ENCODE measurements at places on chromosomes 6 and 20.

DNA sequence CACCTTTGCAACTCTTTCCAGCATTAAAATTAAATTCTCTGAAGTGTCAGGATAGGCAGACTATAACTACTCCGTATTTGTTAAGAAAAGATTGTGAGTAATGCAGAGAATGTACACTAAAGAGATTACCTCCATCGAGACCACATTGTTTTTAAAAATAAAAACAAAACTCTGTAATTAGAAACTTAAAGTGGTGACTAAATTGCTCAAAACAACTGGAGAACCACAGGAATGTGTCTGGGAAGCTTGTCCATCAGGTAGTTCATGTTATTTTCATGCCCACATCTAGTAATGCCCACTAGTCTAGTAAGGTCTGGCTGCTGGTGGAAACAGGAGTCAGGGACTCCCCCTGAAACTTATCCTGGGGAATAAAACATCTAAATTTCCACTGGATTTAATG lies 103.0 kb upstream of the FOXQ1 start:
- no peak for DNase-seq

DNA sequence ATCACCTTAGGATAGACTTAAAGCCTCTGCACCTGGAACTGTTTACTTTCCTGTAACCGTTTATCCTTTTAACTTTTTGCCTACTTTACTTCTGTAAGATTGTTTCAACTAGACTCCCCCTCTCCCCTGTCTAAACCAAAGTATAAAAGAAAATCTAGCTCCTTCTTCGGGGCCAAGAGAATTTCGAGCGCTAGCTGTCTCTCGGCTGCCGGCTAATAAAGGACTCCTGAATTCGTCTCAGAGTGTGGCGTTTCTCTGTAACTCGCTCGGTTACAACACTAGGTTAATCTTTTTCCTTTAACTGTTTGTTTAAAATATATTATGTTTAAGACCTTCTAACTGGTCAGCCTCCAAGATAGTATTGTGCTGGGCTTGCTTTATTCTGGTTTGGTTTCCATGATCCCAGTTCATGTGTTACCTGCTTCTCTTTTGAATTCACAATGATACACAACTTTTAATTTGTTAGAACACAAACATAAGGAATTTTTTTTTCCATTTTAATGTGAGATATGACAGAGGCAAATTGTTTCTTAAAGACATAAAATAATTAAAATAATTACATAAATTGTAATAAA lies 8.7 kb upstream of the NQO2 start:
- no peak for DNase-seq

DNA sequence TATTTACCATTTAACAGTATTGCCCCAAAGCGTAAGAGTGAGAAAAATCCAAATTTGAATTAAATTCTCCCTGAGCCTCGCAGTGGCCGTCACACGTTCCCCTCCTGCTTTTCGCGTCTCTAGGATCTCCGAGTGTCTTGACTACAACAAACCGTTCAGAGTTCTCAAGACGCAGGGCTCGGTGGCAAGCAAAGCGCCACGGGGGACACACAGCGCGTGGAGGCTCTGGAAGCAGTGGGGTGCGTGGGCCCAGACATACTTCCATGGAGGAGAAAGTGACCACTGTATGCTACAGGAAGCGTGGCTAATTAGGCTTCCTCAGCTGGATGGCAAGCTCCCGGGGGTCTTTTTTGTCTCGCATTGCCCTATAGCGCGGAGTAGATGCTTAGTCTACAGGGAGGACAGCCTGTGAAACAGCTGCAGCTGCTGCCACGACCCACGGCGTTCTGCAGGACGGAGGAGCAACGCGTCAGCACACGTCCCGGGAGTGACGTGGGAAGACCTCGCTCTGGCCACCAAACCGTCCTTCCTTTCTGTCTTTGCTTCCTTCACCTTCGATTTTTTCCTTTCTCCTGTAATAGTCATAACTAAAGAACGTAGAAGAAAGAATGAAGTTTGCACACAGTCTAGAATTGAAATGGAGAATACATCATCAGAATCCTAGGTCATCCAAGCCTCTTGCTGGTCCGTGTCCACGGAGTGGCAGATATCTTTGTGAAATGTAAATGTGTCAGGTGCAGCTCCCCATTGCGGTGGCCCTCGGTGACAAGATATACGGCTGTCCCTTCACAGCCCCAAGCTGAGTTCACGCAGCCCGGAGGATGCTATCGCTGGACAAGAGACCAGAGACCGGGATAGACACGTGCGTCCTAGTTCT lies 104.2 kb upstream of the QKI start:
- DNase-seq, result no peak

GRCh38 chr6:112934433-112935327 lies 587.5 kb downstream of the RFPL4B start:
- no peak for DNase-seq

DNA sequence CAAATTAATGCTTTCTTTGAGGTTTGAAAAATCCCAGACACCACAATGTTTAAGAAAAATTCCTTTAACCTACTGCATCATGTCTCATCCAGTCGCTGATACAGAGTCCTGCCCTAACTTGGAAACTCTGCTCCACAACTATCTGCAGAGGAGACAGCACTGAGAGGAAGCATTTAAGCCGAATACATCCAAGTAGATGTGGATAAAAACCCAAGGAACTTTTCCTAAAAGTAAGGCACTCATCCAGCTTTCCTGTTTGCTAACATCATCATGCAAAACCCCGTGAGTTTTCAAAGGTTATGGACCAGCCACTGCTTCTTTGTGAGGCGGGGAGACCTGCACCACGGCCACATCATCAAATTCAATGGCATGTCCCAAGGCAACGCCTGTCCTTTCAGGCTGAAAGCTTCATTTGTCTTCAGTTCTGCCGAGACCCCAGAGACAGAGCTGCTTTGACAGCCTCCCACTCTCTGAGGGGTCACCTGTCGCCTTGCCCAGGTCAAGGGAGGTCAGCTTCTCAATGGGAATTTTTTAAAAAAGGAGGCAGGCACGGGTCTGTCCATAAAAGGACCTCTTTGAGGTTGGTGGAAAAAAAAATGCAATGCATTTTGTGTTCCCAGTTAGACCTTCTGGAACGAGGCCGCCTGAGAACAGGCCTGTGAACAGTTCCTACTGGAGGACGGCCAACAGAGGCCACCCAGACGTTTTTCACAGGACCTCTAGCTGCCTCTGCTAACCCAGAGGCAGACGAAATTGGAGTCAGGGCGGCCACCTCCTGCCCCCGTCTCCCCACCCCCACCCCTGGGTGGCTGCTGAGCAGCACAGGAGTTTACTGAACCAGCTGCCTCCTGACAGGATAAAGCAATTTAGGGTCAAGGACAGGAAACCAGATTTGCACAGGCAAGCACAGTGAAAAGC lies 142.5 kb upstream of the HDDC2 start:
- DNase-seq, result no peak

DNA sequence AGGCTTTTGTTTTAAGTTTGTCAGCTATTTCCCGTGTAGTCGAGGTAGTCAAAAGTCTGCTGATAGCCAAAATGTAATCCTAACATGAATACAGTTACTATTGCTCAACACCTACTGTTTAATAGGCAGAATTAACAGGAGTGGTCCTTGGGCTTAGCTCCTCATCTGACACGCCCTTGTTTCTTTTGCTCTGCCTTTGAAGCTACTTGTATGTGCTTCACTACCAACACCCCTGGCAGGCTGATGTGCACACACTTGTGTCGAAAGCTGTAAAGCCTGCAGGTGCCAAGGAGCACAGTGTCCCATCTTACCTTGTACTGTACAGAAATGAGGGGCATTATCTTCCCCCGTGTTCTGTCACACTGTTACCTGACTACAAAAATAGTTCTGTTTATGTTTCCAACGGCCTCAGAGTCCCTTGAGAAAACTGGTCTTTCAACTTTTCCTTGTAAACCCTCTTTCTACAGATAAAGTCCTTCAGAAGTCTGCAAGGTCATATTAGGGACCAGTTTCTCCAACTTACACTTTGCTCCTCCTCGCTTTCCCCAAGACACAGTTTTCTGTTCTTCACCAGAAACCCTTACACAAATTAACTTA lies 9.3 kb downstream of the SDHAF4 start:
- no peak for DNase-seq

DNA sequence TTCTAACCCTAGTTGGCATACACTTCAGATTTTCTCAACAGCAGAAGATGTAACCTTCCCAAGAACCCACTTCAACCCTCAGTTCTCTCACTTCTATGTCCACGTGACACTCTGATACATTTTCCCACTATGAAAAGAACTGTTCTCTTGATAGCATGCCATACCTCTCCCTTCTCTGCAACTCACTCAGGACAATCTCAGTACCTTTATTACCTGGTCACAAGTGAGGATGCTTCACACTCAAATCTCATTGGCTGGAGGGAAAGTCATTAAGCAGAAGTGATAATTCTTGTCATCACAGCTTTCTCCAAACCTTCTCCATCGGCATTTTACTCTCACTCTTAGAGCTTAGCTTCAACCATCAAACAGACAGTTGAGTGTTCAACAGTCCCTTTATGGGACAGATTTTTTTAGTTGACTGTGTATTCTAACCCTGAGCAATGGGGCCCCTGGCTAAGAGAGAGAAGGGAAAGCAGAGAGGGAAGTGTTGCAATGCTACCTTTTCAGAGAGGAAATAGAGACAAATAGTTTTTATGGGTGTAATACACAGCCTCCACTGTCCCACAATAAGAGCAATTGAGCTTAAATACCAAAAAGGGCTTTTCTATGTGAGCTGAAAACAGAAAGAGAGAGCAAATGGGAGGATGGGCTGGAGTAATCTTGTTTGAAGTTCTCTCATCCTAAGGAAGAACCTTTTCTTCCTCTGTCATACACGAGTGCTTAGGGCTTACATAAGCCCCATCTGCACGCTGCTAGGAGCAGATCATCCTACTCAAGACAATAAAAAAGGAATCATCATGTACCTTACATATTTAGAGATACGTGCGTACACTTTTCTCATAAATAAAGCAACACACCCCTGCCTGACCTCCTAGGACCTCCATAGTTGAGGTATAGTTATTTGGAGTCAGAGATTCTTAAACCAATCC lies 16.0 kb downstream of the HLA-DPA1 start:
- no peak for DNase-seq

DNA sequence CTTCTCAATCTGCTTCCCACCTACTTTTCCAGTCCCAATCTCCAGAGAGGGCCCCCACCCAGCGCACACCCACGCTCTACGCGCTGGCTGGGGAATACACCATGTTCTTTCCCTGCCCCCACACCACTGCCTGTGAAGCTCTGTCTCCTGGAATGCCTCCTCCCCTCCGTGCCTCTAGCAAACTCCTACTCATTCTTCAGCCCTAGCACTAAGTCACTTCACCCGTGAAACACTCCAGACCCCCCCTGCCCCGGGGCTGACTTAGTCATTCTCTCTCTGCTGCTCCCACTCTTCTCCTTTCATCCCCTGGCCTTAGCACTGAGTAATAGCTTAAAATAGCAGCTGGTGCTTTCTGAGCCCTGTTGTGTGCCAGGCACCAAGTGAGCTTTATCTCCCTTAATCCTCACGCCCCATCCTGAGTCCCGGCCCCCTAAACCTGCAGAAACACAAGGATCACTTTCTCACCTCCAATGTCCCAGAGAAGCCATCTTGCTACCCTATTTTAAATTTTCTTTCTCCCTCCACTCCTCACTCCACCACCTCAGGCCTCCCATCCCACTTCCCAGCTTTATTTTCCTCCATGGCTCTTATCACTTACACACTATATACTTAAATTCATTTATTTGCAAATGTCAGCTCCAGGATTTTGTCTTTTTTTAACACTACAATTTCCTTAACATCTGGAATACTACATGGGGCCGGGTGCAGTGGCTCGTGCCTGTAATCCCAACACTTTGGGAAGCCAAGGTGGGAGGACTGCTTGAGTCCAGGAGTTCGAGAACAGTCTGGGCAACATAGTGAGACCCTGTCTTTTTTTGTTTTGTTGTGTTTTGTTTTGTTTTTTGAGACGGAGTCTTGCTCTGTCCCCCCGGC lies 6.3 kb upstream of the PARD6B start:
- DNase-seq, result peak; percentile 55

- no peak for DNase-seq
These were observed 80.6 kb downstream of the BMP2 start for GRCh38 chr20:6848041-6848440.

DNA sequence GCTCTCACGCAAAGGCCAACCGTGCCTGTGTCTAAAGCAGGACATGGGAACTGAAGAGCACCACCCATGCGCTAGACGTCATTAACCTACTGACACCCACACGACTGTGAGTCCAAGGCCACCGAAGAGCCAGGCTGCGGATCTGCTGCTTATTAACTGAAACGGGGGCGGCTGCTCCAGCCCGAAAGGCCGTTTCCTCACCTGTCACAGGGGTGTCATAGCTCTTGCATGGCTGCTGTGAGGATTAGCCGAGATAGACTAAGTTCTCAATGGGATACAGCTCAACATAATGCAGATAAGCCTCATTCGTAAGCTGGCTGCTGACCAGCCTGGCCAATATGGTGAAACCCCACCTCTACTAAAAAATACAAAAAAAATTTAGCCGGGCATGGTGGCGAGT lies 26.7 kb downstream of the OVOL2 start:
- no peak for DNase-seq

DNA sequence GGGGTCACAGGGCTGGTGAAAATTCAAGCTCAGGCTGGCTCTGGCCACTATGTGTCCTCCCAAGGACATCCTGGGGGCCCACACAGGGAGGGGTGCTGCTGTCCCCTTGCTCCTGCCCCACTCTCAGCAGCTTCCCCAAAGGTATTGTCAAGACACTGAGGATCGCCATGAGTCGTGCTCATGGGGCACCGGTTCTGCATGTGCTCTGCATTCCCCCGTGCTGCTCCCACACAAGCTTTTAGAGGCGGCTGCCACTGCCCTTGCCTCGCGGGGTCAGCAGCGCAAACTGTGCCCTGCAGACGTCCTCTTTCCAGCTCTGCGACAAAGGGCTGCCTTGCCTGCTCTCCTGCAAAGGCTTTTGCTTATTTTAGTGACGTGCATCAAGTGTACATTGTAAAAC lies 179.8 kb downstream of the ERMARD start:
- DNase-seq, result no peak

- DNase-seq, result no peak
These were observed 39.7 kb downstream of the ZC3H12D start for GRCh38 chr6:149445095-149445466.

GRCh38 chr20:43750774-43751166 lies 24.0 kb upstream of the GTSF1L start:
- DNase-seq, result no peak

GRCh38 chr6:65671922-65672321 lies 35.1 kb downstream of the EYS start:
- DNase-seq, result no peak

GRCh38 chr20:44051661-44052000 lies 135.4 kb downstream of the JPH2 start:
- no peak for DNase-seq

DNA sequence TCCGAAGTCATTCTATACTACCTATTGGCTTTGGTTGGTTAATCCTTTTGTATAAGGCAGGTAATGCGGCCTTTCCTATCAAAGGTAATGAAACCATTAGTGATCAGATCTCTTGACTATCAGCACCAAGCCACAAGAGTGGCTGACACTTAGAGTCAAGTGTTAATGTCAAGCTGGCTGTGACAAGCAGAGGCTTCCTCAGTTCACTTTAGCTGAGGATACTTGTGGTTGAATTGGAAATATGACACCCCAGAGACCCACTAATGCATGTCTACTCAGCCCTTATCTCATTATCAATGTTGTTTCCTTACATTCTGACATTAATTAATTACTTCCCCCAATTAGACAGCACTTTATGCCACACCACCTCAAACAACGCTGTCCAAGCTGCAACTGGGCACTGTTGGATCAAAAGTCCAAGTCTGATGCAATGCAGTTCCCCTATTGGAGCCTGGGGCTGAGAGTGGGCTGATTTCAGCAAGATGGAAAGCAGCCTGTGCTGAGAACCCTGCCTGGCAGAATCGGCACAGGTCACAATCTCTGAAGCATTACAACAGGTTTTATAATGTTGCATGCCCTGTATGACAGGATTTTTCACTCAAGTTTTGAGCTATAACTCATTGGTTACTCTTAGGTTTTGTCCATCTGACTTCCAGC lies 273.5 kb downstream of the COL12A1 start:
- DNase-seq, result no peak

- no peak for DNase-seq
These were observed 42.1 kb downstream of the MDFI start for GRCh38 chr6:41680182-41680965.
